Testis (tissue), 5 donors: ENCODE measurements at places on chromosomes 3 and 15. TPM values are rescaled to one million over a fixed set of nuclear protein-coding genes. Genes with fewer than 3 reads are reported as not detected.

DNA sequence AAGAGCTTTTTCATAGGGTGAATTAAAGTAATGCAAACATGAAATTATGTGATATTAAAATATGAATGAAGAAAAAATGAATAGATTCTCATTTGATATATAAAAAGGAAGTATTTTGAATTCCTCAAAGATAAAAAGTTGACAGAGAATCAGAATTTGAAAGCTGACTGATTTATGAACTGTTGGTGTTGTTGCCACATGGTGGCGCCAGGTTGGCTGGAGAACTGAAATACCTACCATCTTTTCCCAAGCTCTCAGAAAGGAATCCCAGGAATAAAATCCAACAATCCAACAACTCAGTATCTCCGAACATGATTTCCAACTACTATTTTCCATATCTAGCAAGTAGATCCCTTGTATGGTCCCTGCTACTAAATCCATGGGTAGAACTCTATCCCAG lies 3.1 kb downstream of the MYRIP start:
- DNase-seq: peak; percentile 31

FAM174B gene
- polyA plus RNA-seq: 18.7 TPM

TIMMDC1 gene
- 109 TPM for polyA plus RNA-seq

DNA sequence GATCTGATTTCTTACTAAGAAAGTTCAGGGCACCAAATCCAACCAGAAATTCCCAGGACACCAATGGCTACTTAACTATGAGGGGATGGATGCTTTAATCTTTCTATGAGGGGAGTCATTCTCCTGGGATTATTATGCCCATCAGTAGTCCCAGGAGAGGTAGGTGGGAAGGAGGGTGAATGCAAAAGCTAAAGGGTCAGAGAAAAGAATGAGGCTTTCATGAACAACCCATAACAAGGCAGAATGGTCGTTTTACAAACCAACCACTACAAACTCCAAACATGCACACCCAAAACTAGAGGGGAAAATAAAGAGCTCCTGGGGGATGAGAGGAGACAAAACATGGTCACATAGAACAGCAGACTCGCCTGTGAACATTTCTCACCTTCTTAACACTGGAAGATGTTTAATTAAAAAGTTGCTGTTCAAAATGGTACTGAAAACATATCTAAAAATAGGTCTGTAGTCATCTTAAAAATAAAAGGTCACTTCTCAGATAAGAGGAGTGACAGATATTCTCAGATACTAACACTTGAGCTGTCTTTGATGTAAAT lies 3.7 kb downstream of the STARD9 start:
- DNase-seq: no peak

DNA sequence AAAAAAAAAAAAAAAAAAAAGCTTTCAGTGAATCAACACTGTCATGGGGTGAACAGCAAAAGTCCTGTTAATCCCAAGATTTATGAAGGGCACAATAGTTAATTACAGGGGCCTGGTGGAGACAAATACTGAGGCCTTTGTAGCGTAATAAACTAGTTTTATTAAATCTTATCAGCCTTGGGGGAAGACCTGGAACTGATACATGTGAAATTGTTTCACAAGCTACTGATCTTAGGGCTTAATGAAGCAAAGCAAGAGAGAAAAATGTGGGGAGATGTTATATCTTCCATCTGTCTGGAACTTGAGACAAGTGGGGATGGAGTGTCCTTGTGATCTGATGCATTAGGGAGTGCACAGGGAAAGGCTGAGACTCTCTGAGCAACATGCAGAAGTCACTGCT lies 47.9 kb upstream of the OSBPL11 start:
- peak; percentile 59 for DNase-seq

DNA sequence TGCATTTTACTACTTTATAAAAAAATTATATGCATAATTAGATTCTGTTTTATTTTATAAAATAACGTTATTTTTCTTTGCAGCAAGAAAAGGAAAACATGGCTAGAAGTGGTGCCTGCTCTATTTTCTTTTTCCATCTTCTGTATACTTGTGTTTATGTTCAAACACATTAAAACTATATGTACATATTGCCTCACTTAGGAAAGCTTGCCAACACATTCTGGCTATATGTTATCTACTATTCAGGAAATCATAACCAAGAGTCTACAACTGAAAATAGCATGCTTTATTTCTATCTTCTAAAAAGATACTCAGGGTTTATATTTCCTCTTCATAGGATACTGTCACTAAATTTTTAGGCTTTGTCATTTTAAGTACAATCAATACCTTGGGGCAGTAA lies 90.2 kb upstream of the KCNMB2 start:
- DNase-seq: no peak

- DNase-seq: no peak
These were observed 31.3 kb upstream of the FAH start for GRCh38 chr15:80121546-80121945.
